NCI-H524 treated with DMSO at 0.1 percent for 48 hours (cell line): ENCODE measurements at places on chromosomes 5 and 9.

DNA sequence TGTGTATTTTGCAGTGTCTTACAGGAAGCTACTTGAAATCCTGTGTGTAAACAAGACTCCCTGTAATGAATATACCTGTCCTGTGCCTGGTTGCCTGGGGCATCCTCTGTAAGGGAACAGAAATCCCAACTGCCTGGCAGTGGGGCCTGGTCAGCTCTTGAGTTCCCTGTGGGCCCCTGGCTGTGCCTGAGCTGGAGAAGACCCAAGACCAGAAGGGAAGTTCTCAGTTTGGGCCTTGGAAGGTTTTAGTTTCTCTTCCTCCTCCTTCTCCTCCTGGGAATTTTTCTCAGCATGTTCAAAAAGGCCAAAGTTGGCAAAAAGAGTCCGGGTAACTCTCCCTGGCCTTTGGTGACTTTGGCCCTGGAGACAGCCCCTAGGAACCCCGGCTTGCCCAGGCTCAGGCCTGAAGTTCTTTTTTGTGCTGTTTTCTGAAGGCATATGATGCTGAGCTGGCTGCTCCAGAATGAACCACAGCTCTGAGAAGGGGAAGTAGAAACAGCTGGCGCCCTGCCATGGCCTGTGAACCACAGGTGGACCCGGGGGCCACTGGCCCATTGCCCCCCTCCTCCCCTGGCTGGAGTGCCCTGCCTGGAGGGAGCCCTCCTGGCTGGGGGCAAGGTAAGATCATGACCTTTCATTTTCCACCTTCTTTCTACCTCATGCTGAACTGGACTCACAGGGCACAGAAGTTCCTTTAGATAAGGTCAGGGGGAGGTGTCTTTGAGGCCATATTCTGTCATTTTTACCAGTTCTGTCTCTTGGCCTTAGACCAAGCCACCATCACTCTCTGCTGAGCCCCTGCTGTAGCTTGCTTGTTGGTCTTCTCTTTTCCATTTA lies 5.8 kb downstream of the TMEM268 start:
- DNase-seq, result no peak

DNA sequence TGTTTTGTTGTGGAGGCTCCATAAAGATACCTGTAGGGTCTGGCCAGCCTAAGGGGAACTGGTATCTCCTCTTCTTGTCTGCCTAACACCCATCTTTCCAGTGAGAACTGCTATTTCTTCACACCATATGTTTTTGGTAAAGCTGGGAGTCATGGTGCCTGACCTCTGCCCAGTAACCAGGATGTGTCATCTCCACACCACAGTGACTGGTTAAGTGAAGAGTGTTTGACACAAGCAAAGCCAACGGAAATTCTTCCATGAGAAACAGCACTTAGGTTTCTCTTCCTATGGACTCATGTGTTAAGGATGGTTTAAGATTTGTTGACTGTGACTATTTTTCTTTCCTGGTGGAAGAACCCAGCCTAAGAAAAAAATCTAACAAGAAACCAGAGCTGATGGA lies 111.5 kb downstream of the HTR4 start:
- DNase-seq, result no peak

DNA sequence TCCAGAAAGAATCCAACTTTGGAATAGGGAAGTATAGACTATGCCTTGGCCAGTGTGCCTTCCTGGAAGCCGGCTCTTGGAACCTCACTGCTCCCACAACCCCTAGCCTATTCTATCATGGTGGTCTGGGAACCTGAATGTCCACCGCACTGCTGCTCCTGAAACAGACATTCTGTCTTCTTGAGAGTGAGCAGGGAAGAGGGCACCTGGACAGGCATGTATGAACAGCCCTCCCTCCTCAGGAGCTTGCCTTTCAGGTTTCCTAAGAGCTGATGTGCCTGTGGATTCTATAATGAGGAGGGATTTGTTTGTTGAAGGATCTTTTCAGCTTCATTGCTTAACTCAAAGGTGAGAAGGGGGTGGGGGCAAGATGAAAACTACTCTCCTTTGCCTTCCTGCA lies 55.1 kb upstream of the XPA start:
- DNase-seq, result no peak

GRCh38 chr5:136058039-136058971 lies 29.5 kb downstream of the TGFBI start:
- no peak for DNase-seq

GRCh38 chr9:111854799-111855198 lies 41.8 kb upstream of the UGCG start:
- no peak for DNase-seq

DNA sequence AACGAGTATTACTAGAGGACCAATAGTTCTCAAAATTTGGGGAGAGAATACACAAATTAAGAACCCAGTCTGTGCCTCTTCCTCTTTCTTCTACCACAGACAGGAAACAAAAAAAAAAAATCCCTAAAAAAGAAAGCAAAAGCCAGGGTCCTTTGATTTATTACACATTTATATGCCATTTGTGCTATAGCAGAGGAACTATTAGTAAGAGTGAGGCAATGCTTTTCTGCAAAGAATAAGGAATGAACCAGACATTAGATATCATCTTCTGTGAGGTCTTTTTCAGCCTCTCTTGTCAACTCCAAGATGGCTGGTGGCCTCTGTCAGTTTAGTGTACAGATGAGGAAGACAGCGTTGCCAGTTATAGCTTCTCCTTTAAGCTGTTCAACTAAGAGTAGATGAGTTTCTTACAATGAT lies 127.6 kb downstream of the RFX3 start:
- no peak for DNase-seq

DNA sequence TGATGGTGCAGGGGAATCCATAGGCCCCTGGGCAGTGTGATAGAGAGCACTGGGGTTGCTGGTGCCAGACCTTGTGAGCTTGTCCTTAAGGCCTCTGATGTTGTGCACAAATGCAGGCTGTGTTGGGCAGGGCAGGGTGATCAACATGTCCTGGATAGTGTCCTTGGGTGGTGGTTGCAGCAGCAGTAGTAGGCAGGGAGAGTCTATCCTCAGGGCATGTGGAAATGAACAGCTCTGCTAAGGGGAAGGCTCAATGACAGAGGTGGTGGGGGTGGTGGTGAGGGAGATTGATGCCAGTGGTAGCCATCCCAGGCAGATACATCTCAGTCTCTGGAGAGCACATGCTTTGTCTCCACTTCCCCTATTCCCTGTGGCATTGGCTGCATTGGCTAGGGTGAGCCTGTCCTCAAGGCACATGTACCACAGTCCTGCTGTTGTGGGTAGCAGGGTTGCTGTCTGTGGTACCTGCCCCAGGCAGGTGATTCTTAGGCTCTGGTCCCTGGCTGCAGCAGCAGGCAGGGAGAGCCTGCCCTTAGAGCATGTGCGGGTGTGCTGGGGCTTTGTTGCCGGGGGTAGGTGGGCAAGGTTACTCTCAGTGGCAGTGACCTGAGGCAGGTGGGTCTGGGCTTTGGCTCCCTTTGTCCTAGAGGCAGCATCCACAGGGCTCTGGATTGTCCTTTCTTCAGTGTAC lies 111.1 kb downstream of the WDR70 start:
- no peak for DNase-seq

DNA sequence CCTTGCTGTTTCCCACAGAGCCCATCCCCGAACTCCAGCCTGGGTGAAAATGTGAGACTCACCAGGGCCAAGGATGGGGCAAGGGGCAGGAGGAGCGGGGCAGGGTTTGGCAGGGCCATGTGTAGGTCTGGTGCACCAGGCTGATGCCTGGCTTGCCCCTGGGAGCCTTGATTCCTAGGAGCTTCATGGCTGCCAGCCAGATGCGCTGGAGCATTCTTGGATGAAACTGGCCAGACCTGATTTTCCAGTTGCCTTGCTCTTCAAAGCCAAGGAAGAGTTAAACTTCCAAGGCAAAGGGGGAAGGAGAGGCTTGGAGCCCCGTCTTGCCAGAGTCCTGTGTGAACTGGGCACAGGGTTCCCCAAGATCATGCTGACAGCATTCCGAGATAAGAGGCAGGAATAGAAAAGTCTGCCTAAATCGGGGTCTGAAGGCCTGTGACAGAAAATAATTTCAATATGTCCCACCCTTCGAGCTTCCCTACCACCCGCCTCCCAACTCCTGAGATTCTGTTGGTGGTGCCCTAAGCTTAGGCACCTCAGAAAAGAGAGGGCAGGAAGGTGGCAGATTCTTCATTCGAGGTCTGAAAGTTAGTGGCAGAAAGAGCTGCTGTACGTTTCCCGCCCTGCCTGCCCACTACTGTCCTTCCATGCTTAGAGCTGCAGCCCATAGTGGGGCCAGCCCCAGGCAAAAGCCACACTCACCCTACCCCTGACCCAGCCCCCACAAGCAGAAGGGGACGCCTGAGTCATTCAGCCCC lies 20.4 kb downstream of the FAT2 start:
- no peak for DNase-seq
